ENCODE measurements at places on chromosomes 1 and 21. TPM values are rescaled to one million over a fixed set of nuclear protein-coding genes. Genes with fewer than 3 reads are reported as not detected.

DNA sequence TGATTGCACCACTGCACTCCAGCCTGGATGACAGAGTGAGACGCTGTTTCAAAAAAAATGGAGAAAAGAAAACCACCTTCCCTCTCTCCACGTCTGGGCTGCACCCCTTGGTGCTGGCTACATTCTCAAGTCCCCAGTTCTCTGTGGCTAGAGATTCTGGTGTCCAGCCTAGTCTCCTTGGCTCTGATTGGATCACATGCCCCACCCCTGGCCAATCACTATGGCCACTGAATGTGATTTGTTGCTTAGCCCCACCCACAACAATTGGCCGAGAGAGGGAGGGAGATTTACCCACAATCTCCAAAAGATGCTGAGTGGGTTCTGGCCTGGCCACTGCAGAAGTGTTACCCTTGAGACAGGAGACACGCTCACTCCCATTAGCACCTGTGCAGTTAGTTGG is 39.4 kb downstream of the FHAD1 start:
- no peak overlapping the region for H3K4me3 ChIP-seq
- no peak overlapping the region for H3K27ac ChIP-seq
- H3K27me3 ChIP-seq, result no peaks in the 10 kb centered on the region
- H3K36me3 ChIP-seq, result no peaks in the 10 kb centered on the region

DNA sequence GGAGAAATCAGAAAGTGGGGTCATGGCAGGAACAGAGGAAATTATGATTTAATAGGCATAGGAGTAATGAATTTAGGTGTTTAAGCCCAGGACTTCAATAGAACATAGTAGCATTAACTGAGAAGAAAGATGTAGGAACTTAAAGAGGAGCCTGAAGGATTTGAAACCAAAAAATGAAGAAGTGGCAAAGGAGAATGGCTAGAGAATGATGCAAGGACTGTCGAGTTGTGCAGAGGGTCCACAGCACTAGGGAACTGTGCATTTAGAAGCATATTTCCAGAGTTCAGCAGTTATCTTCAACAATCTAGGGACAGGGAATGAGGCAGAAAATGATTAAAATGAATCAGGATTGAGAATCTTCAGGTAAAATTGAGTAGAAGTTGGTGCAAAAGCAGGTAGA is 328.1 kb upstream of the LYPLAL1 start:
- H3K4me1 ChIP-seq, result no peaks in the 10 kb centered on the region
- no peak overlapping the region for H3K27ac ChIP-seq
- H3K36me3 ChIP-seq, result no peaks in the 10 kb centered on the region
- no peaks in the 10 kb centered on the region for H3K27me3 ChIP-seq
- no peak overlapping the region for H3K4me3 ChIP-seq

DNA sequence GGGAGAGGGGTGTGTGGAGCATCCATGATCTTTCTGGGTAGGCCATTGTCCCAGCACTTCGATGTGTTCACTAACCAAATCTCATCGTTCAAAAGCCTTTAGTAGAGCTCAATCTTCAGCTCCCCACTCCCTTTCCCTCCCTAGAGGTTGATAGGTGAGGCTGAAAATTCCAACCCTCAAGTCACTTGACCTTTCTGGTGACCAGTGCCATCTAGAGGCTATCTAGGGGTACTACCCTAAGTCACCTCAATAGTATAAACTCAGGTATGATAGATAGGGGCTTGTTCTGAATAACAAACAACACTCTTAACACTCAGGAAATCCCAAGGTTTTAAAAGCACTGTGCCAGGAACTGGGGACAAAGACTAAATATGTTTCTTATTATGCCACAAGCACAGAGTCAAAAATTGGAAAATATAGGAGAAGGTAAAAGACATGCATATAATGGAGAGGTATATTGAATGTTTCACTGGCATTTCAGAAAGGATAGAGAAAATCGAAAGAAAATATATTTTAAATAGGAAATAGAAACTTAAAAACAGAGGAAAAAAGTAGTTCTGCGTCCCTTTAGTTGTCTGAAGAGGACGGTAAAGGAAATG is 42.9 kb upstream of the CD53 start:
- no peak overlapping the region for H3K27ac ChIP-seq
- no peaks in the 10 kb centered on the region for H3K36me3 ChIP-seq
- peaks cover 59% of the 10 kb centered on the region for H3K27me3 ChIP-seq

GRCh38 chr1:33459691-33460090 is 12.8 kb upstream of the ZSCAN20 start:
- peak overlapping the region; percentile 27 for H3K27ac ChIP-seq
- H3K4me3 ChIP-seq, result no peak overlapping the region
- no peak for DNase-seq

DNA sequence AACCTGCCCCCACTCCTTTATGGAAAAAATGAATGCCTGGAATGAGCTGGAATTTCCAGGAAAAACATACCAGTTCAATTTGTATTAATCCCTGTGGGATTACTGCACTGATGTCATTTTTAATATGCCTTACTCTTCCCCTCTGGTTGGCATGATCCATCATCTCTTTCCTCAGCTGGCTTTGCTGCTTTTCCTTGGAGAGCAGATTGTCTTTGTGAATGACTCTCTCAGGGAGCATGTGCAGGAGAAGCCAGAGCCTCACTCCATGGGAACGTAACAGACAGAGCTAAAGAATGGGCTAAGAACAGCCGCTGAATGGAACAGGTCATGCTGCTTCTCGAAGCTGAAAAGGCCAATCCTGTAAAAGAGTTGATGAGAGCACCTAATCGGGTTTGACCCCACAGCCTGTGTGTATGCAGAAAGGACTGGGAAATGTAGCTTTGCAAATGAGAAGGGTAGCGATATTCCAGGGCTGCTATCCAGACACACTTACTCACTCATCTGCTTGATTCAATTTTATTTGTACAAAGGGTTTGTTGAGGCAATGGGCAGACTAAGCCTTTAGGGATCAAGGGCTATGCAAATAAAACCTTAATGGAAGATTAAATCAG is 20.7 kb downstream of the PHC2 start:
- no peak overlapping the region for H3K27ac ChIP-seq
- no peak for DNase-seq
- H3K36me3 ChIP-seq, result peaks cover 6% of the 10 kb centered on the region

ABCG1 gene
- 28.7 TPM for total RNA-seq

TTC39A gene
- total RNA-seq, result 0.35 TPM
